MCF 10A (cell line): ENCODE measurements at places on chromosomes 5 and 9. TPM values are rescaled to one million over a fixed set of nuclear protein-coding genes. Genes with fewer than 3 reads are reported as not detected.
A peak's percentile ranks its signal among the peaks of the same experiment; 100 is the strongest.

DNA sequence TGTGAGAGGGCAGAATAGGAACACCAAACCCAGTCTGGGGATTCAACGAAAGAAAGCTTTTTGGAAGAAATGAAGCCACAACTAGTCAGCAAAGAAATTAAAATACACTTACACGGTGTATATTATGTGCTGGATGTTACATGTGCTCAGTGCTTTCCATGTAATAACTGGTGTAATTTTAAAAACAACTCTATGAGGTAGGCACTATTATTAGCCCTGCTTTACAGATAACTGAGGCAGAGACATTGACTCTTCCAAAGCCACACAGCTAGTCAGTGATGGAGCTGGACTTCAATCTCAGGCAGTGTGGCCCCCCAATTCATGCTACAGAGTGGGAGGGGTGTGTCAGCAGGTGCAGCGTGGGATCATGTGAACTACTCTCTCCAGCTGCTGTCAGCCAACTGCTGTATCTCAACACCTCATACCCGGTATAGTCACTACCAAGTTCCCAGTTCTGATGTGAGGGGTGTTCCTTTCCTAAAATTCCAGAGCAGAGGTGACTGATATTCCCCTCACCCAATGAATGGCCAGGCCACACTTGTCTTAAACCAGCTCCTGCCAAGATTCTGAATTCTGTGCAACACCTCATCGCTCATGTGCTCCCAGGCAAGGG, 33.8 kb upstream of the TJP2 start:
- no peak for DNase-seq

- no peak for DNase-seq
These were observed 119.1 kb downstream of the DPYSL3 start for GRCh38 chr5:147390654-147391225.

- DNase-seq, result no peak
These were observed 148.5 kb downstream of the ISOC1 start for GRCh38 chr5:129243039-129243438.

ANXA2R gene
- total RNA-seq, result 0.98 and 1.3 TPM in 2 replicates

DNA sequence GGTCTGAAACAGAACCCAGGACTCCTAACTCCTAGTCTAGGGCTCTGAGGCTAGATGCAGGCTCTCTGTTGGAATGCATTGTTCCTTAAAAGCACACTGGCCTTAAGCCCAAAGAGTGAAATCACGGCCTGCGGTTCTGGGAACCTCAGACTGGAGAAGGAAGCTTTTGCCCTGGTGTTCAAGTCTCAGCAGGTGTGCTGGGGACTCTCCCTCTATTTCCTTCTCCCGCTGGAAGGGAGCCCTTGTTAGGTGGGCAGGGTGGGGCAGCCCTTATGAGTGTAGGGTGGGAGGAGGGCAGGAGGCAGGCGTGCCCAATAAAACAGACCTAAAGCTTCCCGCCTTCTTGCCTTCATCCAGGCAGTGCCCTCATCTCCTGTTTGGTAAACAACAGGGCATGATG, 1.8 kb upstream of the PPARGC1B start:
- peak; percentile 62 for DNase-seq

DNA sequence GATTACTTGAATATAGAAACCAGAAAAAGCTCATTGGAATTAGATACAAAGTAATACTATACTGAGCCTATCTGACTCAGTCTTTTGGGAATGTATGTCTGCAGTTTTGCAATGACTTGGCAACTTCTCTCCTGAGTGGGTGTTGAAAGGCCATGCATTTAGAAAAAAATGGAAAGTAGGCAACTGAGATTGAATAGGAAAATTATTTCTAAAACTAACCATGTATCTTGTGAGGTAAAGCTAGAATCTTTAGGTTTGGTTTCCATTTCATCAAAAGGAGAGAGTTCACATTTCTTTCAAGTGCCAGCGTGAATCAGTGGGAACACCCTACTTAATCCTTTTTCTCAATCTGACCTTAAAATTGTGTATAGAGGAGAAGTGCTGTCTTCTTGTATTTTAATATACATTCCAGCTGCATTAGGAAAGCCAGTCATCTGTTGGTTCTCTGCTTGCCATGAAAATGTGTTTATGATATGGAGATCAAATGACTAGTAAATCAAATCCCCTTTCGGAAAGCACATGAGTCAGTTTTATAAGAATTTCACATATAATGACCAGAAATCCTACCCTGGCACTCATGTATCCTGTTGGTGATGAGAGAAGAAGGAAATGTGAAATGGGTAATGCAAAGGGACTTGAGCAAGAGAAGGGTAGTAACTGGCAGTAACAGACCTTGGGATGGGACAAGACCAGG, 30.4 kb downstream of the NFX1 start:
- DNase-seq, result peak; percentile 92

DNA sequence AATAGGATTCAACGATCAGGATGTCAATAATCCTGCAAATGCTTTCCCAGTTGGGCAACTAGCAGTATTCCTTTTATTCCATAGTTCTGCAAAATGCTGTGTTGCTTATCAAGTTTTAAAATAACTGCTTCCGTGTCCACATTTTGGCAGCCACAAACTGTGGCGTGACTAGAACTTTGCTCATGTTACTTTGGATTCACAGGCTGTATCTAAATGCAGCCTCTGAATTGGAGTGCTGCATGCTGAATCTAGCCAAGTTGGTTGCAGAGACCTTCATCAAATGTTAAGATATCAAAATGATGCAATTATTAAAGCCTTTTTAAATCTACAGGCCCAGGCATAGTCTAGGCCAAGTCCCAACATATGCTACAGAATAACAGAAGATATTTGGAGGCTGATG, 249.2 kb downstream of the NR2F1-AS1 start:
- DNase-seq, result no peak

GRCh38 chr5:178319541-178320041, 87.0 kb upstream of the PHYKPL start:
- DNase-seq, result no peak

GRCh38 chr5:135153661-135154060, 119.6 kb upstream of the PITX1 start:
- DNase-seq, result peak; percentile 91
